NCI-H1048 (cell line): ENCODE measurements at places on chromosomes 5 and 9.

DNA sequence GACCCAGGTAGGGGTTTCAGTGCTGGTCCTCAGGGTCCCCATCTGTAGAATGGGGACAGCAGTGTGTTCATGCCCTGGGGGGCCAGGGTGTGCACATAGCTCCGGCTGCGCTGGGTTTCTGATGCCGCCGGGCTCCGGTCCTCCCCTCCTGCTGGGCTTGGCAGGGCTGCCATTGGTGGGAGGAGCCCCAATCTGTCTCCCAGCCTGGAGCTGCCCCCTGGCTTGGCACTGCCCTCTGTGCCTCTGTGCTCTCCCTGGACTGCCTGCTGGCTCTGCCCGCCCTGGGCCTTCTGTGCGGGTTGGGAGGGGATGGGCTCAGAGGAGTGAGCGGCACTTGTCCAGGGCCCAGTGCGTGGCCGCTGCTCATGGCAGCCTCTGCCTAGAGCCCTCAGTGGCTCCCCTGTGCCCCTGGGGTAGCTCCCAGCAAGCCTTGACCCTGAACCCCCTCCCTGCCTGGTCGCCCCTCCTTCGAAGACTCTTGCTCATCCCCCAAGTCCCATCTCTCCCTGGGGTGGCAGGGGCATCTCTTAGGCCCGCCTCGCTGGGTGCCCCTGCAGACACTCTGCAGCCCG, 35.7 kb downstream of the RXRA start:
- DNase-seq: no peak

GRCh38 chr9:99112750-99113413, 8.0 kb downstream of the TGFBR1 start:
- DNase-seq: no peak

GRCh38 chr5:71663191-71663969, 55.7 kb upstream of the CARTPT start:
- no peak for DNase-seq

- no peak for DNase-seq
Measured at GRCh38 chr9:126838895-126839294, 21.5 kb upstream of the ZBTB34 start.

DNA sequence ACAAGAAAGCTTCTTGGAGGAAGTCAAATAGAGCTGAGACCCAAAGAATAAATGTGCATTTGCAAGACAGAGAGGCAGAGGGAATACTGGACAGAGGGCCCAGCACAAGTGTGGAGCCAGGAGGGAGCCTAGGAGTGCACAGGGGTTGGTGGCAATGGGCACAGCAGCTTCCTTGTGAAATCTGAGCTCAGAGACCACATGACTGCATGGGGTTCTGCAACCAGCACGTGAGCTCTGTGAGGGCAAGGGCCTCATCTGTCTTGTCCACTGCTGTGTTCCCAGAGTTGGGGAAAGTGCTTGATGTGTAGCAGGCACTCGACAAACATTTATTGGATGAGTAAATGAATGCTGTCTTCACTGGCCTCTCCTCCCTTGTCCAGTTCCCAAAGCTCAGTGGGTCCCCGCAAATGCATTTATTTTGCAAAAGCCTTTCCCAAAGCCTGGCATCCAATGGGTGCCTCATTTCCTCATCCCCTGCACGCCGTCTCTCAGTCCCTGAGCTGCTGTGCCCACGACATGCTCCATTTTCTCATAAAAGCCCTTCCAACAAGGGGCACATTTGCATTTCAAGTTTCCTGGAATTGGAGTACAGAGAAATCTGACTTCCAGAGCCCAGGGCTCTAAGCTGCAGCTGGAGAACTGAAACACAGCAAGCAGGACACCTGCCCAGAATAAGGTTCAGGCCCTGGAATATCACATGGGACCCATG, 58.5 kb downstream of the KCNIP1 start:
- DNase-seq: peak; percentile 3

GRCh38 chr5:72123764-72124376, 16.6 kb downstream of the MAP1B start:
- no peak for DNase-seq

GRCh38 chr5:100755435-100755834, 147.6 kb downstream of the ST8SIA4 start:
- no peak for DNase-seq

- no peak for DNase-seq
Measured at GRCh38 chr5:91424638-91425436, 41.7 kb upstream of the ARRDC3 start.

- DNase-seq: no peak
Measured at GRCh38 chr5:114857941-114858551, 311.7 kb downstream of the TRIM36 start.
